ENCODE measurements at places on chromosomes 12 and 14. TPM values are rescaled to one million over a fixed set of nuclear protein-coding genes. Genes with fewer than 3 reads are reported as not detected.

Gene OR4E2
- not detected for total RNA-seq

Gene LRRC43
- total RNA-seq, result not detected

Gene GPR84
- total RNA-seq, result 0.26 TPM

Gene SLC4A8
- total RNA-seq, result 2.9 TPM

Gene GPR162
- total RNA-seq, result 6.4 TPM

Gene KLRB1
- 2.3 TPM for total RNA-seq

Gene CCDC85C
- total RNA-seq, result 5.8 TPM

Gene STXBP6
- total RNA-seq, result 42.9 TPM

Gene VDR
- 0.79 TPM for total RNA-seq

Gene PIWIL1
- total RNA-seq, result 0.21 TPM

Gene CHMP4A
- total RNA-seq, result 22.5 TPM

Gene TAS2R31
- total RNA-seq, result 27.1 TPM

Gene DDN
- total RNA-seq, result 0.74 TPM

Gene TDRD9
- total RNA-seq, result 0.95 TPM

Gene CIDEB
- total RNA-seq, result 7.3 TPM

Gene RNU4-1
- under 0.01 TPM for total RNA-seq

Gene IL23A
- total RNA-seq, result not detected

Gene NELL2
- 28.1 TPM for total RNA-seq

Gene PRB4
- not detected for total RNA-seq

Gene REP15
- 0.95 TPM for total RNA-seq

Gene DCN
- 3,503 TPM for total RNA-seq

Gene STRAP
- total RNA-seq, result 62.3 TPM

Gene INHBC
- total RNA-seq, result not detected

Gene MGST1
- total RNA-seq, result 20.4 TPM

Gene SYCP3
- 0.21 TPM for total RNA-seq

Gene MYO1A
- 0.16 TPM for total RNA-seq

Gene GUCY2C
- total RNA-seq, result not detected

Gene SSPN
- total RNA-seq, result 78.5 TPM

Gene TEAD4
- 3.7 TPM for total RNA-seq

Gene ALDH2
- 13.0 TPM for total RNA-seq

Gene GZMH
- total RNA-seq, result not detected

Gene IGF1
- 71.1 TPM for total RNA-seq

Gene CFAP251
- total RNA-seq, result 3.0 TPM

Gene NKX2-1
- not detected for total RNA-seq

Gene LMNTD1
- total RNA-seq, result 2.3 TPM

Gene TAS2R14
- total RNA-seq, result 20.3 TPM

Gene RBMS2
- 27.5 TPM for total RNA-seq

Gene OR6C2
- 0.42 TPM for total RNA-seq

Gene VRK1
- 37.5 TPM for total RNA-seq

Gene SOAT2
- total RNA-seq, result not detected
